ENCODE measurements at places on chromosomes 5 and 9.
A peak's percentile ranks its signal among the peaks of the same experiment; 100 is the strongest.

DNA sequence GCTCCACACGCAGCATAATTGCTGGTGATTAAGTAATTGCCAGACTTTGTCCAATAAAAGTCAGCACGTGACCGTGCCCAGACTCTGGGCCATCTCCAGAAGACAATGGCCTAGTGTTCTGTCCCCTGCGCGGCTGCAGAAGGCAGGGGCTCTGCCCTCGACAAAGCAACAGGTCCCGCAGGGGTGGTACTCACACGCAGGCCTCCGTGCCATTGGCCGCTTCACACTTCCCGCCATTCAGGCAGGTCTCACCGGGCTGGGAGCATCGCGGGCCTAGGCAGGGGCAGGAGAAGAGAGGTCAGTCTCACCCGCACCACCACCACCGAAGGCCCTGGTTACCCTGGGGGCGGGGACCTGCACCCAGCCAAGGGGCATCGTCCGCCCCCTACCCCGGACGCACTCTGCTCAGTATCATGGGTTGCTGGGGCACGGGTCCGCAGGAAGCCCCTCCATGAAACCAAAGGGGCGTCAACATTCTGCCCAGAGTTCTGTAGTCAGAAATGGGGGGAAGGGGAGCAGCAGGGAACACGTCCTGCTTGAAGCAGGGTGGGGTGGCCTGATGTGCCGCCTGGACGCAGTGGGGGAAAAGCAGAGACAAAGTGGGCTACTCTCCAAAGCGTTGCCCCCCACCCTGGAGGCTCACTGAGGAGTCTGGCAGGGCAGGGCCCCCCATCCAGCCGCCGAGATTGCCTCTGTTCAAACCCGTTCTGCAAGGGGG, 1.9 kb downstream of the NOTCH1 start:
- H3K4me3 ChIP-seq = peak overlapping the region; percentile 69
- no peaks in the 10 kb centered on the region for H3K27me3 ChIP-seq
- no peak for DNase-seq
- no peak overlapping the region for H3K27ac ChIP-seq

DNA sequence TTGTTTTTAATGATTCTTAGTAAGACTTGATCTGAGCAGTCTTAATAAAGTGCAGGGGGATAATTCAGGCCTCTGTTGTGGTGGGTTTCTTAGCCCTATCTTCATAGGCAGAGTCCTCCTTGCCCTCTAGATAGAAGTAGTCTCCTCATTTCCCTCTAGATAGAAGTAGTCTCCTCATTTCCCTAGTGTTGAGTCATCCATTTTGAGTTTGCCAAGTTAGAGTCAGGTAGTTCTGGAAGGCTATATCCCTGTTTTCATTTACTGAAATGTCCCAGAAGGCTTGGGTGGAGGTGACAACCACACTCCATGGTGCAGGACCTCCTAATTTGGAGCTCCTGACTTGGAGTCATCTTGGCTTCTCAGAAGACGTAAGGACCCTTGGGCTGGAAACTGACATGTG, 384.6 kb downstream of the MLLT3 start:
- H3K27me3 ChIP-seq = no peaks in the 10 kb centered on the region
- H3K27ac ChIP-seq = no peak overlapping the region
- H3K36me3 ChIP-seq = no peaks in the 10 kb centered on the region
- no peak for DNase-seq

DNA sequence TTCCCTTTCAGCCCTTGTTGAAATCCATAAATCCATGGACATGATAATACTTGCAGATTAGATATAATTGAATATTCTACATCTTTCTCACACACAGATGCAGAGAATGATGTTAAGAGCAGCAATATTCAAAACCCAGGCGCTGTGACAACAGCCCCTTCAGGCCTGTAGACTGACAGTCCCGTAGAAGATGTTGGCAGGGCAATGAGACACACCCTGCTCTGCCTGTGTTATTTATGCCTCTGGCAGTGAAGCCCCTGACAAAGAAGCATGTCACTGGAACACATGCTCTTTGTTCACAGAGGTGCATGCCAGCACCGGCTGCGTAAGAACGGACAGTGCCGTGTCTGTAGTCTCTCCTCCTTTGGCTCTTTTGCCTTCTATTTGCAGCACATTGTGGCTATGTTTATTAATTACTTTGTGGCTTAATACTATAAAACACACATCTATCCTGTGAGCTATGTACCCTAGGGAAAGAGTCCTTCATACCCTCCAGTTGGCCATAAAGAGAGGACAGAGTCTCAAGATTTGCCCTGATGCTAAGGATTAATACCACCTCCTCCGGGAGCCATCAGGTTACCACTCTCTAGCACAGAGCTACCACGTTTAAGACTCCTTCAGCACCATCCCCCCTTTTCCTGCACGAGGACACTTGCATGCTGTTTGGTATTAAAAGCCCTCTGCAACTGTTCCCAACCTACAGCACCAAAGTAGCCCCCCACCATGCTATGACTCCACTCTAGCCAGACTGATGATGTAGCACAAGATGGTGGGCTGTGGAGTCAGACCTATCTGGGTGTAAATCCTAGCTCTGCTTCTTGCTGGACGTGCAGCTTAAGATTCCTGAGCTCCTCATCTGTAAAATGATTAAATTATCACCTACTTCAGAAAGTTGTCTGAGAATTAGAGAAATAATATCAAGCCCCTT, 2.0 kb upstream of the ANP32B start:
- no peaks in the 10 kb centered on the region for H3K27me3 ChIP-seq
- H3K4me1 ChIP-seq = peaks cover 19% of the 10 kb centered on the region
- no peak for DNase-seq
- H3K36me3 ChIP-seq = no peaks in the 10 kb centered on the region
- no peak overlapping the region for H3K4me3 ChIP-seq

DNA sequence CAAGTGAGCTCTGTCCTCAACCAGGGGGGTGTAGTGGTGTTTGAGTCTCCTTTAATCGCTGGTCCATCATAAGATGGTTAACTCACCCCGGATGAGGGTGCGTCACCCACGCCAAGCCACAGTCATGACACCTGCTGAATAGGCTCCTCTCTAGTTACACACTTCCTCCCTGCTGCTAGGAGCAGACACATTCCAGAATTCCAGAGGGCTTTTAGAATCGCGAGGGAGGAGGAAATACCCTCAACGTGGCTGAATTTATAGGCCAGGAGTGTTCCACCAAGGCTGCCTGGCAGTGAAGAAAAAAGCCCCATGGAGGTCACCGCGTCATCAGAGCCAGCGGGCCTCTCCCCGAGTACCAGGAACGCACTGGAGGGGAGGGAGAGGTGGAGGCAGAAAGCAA, 5.1 kb downstream of the GLRX start:
- H3K36me3 ChIP-seq = peaks cover 45% of the 10 kb centered on the region
- peak; percentile 60 for DNase-seq
- H3K27me3 ChIP-seq = no peaks in the 10 kb centered on the region
- peaks cover 59% of the 10 kb centered on the region for H3K4me1 ChIP-seq

DNA sequence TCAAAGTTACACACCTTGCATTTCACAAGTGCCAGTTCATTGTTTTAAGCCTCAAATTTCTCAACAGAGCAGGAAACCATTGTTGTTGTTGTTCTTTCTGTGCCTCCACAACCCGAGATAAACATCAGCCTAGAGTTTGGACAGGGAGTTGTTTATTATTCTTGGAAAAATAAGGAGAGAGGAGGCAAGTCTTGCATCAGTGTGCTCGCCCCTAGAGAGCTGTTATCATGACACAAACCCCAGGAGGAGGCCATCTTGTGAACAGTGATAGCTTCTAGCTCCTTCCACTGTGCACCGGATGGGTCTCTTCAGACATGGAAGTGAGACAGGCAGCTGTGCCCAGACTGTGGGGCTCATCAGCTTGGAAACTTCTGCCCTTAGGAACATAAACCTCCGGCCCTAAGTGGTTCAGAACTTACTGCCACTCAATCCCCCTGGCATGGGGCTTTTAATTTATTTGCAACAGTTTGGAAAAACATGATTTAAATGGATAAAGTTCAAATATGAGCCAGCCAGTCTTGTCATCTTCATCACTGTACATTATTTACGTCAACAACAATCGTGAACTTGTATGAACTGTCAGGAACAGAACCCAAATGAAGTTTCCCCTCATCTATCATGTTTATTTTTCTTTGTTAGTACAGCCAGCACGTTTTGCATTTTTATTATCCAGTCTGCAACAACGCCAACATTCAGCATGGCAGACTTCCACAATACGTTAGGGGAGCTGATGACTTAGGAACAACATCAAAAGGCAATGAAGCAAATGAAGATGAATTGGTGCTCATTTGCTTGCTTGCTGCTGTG, 181.7 kb upstream of the S1PR3 start:
- no peaks in the 10 kb centered on the region for H3K27me3 ChIP-seq
- H3K4me1 ChIP-seq = no peaks in the 10 kb centered on the region
- H3K4me3 ChIP-seq = no peak overlapping the region
- no peaks in the 10 kb centered on the region for H3K36me3 ChIP-seq

GRCh38 chr5:171492781-171493180, 73.3 kb downstream of the FGF18 start:
- no peaks in the 10 kb centered on the region for H3K27me3 ChIP-seq
- no peak overlapping the region for H3K27ac ChIP-seq
- no peak overlapping the region for H3K4me3 ChIP-seq
- no peak for DNase-seq
- no peaks in the 10 kb centered on the region for H3K36me3 ChIP-seq
- no peaks in the 10 kb centered on the region for H3K4me1 ChIP-seq

DNA sequence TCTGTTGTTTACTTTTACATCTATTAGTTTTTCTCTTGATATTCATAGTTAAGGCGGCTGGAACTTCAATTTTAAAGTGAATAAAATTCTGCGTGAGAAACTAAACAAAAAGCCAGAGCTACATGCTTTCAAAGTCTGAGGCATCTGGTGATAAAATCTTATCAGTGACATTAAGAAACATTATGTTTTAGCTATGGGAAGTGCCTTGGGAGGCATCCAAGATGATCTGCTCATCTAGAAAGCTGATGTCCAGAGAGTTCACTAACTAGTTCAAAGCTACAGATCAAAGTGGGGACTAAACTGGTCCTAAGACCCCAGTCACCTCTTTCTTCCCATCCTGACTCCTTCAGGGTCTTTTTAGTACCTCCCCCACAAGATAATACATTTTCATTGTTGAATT, 37.2 kb downstream of the MRPS27 start:
- peaks cover 12% of the 10 kb centered on the region for H3K36me3 ChIP-seq

GRCh38 chr5:57698086-57698485, 215.5 kb upstream of the ACTBL2 start:
- no peak for DNase-seq
- H3K4me3 ChIP-seq = no peak overlapping the region
- no peak overlapping the region for H3K27ac ChIP-seq
- H3K36me3 ChIP-seq = no peaks in the 10 kb centered on the region
- no peaks in the 10 kb centered on the region for H3K27me3 ChIP-seq

GRCh38 chr5:127051591-127051990, 21.2 kb upstream of the MARCHF3 start:
- H3K27me3 ChIP-seq = no peaks in the 10 kb centered on the region
- H3K36me3 ChIP-seq = no peaks in the 10 kb centered on the region
- DNase-seq = no peak
- no peak overlapping the region for H3K4me3 ChIP-seq
- H3K4me1 ChIP-seq = no peaks in the 10 kb centered on the region
- H3K27ac ChIP-seq = no peak overlapping the region

- H3K27me3 ChIP-seq = no peaks in the 10 kb centered on the region
- H3K4me3 ChIP-seq = no peak overlapping the region
- H3K4me1 ChIP-seq = peaks cover 24% of the 10 kb centered on the region
- H3K27ac ChIP-seq = no peak overlapping the region
- no peaks in the 10 kb centered on the region for H3K36me3 ChIP-seq
- peak; percentile 20 for DNase-seq
These were observed 3.9 kb downstream of the SPTAN1 start for GRCh38 chr9:128556276-128556675.

- DNase-seq = no peak
- H3K4me1 ChIP-seq = peaks cover 12% of the 10 kb centered on the region
- no peak overlapping the region for H3K27ac ChIP-seq
- peaks cover 4% of the 10 kb centered on the region for H3K36me3 ChIP-seq
These were observed 1.7 kb upstream of the ARID3C start for GRCh38 chr9:34630402-34631154.

DNA sequence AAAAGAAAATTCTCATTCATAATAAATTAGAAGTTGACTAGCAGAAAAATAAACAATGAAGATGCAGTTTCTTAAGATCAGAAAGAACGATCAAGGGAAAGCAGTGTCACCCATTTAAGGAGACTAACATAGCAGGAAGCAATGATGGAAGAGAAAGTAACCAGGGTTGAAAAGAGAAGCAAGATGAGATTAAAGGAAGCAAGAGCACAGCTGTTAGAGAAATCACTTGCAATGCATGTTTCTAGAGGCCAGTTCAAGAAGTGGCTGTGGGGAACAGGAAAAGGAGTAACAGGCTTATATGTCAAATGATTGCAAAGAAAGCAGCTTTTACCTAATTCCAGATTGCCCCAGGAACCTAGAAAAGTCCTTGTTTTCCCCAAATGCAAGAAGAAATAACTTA, 46.8 kb upstream of the SLC1A1 start:
- H3K4me3 ChIP-seq = no peak overlapping the region
- H3K36me3 ChIP-seq = no peaks in the 10 kb centered on the region
- no peaks in the 10 kb centered on the region for H3K27me3 ChIP-seq
- H3K27ac ChIP-seq = no peak overlapping the region

DNA sequence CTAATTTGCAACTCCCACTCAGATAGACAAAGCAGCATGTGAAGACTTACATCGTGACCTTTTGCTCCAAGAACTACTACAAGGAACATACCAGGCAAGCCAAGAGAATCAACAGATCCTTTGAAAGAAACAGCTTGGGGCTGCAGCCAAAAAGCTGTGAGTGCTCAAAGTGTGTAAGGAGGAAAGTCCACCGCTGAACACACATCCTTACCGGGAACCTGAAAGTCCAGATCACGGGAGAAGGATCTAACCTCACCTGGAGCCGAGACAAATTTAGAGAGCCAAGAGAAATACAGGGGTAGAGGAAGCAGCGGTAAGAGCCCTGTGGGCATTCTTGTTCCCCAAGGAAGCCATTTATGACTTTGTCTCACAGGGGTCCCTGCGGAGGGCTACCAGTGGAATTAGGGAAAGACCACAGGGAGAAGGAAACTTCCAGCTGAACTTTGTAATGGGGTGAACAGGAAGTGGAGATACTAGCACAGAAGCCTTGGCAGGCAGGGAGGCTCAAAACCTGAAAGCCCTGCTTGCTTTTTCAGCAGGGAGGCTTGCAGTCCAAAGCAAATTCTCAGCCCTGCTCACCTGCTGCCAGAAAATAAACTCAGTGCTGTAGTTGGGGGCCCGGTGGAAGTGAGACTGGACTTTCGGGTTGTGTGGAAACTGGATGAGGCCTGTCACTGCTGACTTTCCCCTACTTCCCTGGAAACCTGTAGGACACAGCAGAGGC, 350.2 kb downstream of the DTWD2 start:
- no peaks in the 10 kb centered on the region for H3K27me3 ChIP-seq
- H3K36me3 ChIP-seq = no peaks in the 10 kb centered on the region
- no peak for DNase-seq
- H3K27ac ChIP-seq = no peak overlapping the region
- no peaks in the 10 kb centered on the region for H3K4me1 ChIP-seq
- no peak overlapping the region for H3K4me3 ChIP-seq

DNA sequence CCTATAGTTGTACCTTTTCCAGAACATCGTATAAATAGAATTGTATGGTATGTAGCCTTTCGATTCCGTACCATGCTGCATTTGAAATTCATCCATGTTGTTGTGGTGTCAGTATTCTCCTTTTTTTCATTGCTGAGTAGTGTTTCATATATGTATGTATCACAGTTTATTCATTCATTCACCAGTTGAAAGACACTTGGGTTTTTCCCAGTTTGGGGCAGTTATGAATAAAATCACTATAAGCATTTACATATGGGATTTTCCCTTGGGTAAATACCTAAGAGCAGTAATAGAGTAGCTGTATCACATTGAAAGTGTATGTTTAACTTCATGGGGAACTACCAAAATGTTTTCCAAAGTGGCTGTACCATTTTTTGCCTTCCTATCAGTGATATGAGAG, 16.1 kb upstream of the FKTN start:
- DNase-seq = no peak
- no peak overlapping the region for H3K27ac ChIP-seq
- no peaks in the 10 kb centered on the region for H3K4me1 ChIP-seq
